ENCODE measurements at places on chromosomes 7 and 10. TPM values are rescaled to one million over a fixed set of nuclear protein-coding genes. Genes with fewer than 3 reads are reported as not detected.

The TMEM26 gene
- total RNA-seq, result 1.9 TPM

The CLRN3 gene
- not detected for total RNA-seq

The TLX1 gene
- 3.4 TPM for total RNA-seq

The HABP2 gene
- total RNA-seq, result 0.24 TPM

- no peak for DNase-seq
Measured at GRCh38 chr10:98186681-98187080, 52.2 kb downstream of the R3HCC1L start.

GRCh38 chr7:29084832-29085231, 61.5 kb downstream of the CPVL start:
- DNase-seq, result no peak

DNA sequence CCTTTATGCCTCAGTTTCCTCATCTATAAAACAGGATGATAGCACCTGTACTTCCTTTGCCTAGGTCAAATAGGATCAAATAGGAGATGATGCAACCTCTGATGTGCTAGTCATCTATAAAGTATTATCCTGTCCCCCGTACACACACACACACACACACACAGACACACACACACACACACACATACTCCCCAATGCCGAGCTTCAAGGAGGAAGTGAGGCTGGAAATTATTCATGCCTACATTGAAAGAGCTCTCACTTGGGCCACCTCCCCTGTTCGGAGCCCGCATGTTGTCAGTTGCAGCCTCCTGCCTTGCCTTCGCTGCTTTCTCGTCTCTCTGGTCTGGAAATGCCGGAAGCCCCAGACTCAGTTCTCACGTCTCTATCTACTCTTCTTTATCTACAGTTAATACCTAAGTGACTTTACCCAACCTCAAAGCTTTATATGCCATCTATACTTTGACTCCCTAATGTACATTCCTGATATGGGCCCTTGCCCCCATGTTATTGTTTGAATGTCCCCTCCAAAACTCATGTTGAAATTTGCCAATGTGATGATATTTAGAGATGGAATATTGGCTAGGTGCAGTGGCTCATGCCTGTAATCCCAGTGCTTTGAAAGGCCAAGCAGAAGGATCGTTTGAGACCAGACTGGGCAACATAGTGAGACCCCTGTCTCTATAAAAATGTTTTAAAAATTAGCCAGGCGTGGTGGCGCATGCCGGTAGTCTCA, 6.9 kb upstream of the UBE2H start:
- no peak for DNase-seq
